Stomach (tissue), 19 donors: ENCODE measurements at places on chromosomes 12 and 14. TPM values are rescaled to one million over a fixed set of nuclear protein-coding genes. Genes with fewer than 3 reads are reported as not detected.

DNA sequence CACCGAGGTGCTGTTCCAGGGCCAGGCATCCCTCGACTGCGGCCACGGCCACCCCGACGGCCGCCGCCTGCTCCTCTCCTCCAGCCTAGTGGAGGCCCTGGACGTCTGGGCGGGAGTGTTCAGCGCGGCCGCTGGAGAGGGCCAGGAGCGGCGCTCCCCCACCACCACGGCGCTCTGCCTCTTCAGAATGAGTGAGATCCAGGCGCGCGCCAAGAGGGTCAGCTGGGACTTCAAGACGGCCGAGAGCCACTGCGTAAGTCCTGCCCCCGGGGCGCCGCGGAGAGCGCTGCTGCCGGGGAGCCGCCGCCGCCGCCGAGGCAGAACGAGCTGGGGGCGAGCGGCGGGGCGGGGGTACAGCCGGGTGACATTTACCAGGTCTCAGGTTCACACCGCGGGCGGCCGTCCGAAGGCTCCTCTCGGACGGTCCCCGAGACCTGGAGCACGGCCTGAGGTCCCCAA lies 1.4 kb downstream of the PLXNC1 start:
- peak; percentile 28 for DNase-seq

DNA sequence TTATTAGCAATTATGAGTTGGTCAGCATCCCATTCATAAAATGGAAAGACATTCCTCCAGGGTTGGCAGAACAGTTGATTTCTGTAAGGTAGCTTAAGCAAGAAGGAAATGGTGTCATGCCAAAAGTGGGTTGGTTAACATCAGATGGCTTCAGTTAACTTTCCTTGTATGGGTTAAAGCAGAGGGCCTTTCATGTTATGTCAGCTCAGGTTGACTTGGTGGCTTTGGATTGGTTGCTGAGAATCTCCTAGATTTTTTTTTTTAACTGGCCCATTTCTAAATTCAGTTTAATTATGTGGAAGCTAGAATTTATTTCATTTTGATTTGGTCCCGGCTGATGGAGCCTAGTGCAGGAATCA lies 87.8 kb downstream of the BBS10 start:
- no peak for DNase-seq

Gene UNC79
- total RNA-seq: 1.9 TPM

DNA sequence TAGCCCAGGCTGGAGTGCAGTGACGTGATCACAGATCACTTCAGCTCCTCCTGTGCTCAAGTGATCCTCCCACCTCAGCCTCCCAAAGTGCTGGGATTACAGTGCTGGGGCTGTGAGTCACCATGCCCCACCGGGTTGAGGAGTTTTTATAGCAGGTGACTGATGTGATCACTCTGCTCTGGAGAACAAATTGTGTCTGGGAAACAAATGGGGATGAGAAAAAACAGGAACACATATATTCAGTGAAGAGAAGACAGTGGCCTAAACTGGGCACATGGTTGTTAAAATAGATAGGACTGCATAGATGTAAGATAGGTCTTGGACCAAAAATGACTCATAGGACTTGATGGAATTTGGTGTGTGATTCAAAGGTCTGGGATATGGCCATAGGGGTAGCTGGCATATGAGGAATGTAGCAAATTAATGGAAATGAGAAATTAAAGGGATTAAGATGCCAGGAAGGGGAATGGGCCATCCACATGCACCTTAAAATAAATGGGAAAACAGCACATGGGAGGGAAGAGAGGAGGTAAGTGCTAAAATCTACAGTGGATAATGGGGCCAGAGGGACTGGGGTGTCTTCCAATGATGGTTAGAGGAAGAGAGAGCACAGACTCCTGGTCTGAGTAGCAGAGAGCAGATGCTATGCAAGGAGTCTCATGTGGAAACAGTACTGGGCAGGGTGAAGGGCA lies 11.2 kb downstream of the BCAT1 start:
- no peak for DNase-seq

GRCh38 chr12:47105914-47106674 lies 26.3 kb upstream of the AMIGO2 start:
- peak; percentile 61 for DNase-seq

DNA sequence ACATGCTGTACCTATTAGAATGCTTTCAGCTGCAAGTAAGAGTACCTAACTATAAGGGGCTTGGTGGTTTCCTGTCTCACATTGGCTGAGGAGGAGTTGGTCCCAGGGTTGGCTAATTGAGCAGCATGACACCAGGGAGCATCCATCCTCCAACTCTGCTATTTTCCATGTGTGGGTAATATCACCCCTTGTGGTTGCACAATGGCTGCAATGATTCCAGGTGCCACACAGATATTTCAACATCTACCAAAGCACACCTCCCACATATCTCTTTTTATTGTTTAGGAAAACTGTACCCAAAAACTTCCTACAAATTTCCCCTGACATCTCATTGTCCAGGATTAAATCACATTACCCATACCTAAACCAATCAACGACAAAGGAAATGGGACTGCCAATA lies 118.0 kb upstream of the EEA1 start:
- DNase-seq: no peak

Gene ANO6
- 35.6 TPM for total RNA-seq

GRCh38 chr14:34633742-34634141 lies 3.8 kb upstream of the SNX6 start:
- no peak for DNase-seq

DNA sequence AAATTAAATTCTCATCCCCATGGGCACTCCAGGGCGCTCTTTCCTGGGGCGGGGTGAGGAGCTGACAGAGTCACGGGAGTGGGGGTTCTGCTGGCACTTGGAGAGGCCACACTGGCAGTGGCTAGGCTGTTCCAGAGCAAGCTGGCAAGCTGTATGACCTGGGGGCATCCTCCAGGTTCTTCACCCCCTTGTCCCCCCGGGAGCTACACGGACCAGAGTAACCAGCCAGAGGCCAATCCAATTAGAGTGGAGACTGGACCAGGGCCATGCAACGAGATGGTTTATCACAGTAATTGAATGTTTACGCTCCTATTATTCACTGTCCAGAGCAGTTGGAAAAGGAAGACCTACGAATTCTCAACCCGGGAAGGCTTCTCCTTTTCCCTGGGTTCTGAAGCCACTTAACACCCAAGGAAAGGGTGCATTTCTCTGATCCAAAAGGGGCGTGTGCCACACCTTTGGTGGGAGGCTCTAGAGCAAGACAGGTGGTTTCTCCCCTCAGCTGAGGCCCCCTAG lies 43.8 kb upstream of the PNMA1 start:
- DNase-seq: peak; percentile 44

GRCh38 chr12:47850153-47851084 lies 30.7 kb upstream of the HDAC7 start:
- DNase-seq: no peak
